ENCODE measurements at places on chromosomes 3 and 15.

DNA sequence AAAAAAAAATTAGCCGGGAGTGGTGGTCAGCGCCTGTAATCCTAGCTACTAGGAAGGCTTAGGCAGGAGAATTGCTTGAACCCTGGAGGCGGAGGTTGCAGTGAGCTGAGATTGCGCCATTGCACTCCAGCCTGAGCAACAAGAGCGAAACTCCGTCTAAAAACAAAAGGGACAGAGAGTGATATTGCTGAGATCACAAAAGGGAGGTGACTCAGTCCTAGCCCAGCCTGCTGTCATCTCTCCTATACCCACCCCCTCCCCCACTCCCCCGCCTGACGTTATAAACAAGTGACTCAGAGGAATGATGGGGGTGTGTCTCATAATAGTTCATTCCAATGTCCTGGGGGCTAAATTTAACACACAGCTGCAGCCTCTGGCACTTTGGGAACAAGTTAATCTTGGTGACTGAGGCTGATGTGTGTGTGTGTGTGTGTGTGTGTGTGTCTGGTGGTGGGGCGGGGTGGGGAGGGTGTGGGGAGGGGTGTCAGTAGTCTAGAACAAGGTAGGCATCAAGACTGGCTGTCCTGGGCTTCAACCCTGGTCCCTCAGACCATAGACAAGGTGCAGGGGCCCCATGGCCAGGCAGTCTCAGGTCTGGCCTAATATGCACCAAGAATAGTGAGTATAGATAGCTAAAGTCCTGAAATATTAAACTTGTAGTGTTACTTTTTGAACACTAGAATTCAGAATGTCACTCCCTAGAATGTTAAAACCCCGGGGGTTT is 1.3 kb upstream of the KLHL40 start:
- peak; percentile 99 for DNase-seq

- no peak for DNase-seq
Observed at GRCh38 chr15:57227899-57228298, 148.4 kb upstream of the CGNL1 start.

- DNase-seq = no peak
Observed at GRCh38 chr3:174859114-174859735, at the start of gene NAALADL2. NAALADL2 (plus strand) TSS chr3:174859334.

DNA sequence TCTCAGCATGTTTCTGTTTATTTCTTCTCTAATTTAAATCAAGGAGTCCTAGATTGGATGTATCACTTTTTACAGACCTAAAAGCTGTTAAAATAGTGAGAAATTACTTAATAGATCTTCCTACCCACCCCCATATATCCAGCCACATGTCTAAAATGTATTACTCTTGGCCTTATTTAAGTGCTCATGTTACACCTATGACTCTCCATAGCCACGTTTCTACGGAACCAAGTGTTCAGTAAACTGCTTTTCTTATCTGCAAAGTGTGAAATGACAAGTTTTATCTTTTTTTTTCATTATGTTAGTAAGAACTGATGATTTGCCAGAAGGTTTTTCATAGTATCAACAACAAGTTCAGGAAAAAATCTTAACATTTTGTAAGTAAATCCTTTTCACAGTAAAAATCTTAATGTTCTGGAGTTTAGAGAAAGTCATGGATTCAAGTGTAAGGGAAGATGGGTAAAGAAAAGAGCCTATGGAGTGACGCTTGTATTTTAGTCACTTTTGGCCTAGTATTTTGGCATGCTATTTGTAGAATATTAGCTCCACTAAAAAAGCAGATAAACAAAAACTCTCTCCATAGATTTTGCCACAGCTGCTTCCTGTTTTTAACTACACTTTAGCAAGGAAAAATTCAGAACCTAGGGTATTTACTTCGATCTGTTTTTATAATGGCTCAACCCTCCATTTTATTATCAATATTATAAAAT is 41.2 kb upstream of the IGSF10 start:
- no peak for DNase-seq

- no peak for DNase-seq
Observed at GRCh38 chr3:98812851-98813374, 49.8 kb downstream of the ST3GAL6 start.

- DNase-seq = no peak
Observed at GRCh38 chr15:95169541-95170459, 938.4 kb downstream of the MCTP2 start.

- DNase-seq = no peak
Observed at GRCh38 chr3:123618768-123619484, 34.1 kb upstream of the HACD2 start.

DNA sequence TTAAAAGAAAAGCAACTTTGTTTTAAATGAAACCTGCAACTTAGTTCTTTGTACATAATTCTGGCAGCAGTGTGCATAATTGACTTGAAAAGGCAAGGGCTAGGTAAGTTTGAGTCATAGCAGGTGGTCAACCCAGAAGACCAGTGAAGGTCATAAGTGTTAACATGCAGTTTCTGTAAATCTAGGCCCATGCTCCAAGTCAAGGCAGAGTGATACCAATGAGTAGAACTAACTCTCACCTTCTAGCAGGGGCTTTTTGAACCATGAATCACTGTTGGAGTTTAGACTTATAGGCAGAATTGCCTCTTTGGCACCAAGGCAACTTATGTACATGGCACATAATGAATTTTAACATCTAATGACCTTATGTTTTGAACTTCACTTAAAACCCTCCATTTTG is 29.5 kb upstream of the IL20RB start:
- no peak for DNase-seq

DNA sequence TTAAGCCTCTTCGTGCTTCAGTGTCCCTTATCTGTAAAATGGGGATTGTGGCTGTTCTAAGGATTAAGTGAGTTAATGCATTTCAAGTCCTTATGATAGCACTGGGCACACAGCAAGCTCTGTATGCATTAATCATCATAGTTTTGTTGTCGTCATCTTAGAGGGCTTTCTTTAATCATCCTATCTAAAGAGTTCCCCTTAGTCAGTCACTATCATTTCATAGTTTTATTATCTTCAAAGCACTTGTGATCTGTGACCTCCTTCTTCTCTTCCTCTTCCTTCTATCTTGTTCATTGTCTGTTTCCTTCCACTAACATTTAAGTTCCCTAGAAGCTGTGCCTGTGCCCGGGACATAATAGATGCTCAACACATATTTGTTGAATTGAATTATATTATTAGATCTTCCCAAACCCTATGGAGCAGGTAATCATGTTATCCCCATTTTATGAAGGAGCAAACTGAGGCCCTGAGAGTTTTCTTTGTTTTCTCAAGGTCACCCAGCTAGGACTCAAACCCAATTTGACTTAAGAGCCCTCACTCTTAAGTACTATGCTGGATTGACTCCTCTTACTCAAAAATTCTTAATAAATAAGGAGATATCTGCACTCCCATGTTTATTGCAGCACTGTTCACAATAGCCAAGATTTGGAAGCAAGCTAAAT is 24.1 kb downstream of the DUOX2 start:
- DNase-seq = no peak

DNA sequence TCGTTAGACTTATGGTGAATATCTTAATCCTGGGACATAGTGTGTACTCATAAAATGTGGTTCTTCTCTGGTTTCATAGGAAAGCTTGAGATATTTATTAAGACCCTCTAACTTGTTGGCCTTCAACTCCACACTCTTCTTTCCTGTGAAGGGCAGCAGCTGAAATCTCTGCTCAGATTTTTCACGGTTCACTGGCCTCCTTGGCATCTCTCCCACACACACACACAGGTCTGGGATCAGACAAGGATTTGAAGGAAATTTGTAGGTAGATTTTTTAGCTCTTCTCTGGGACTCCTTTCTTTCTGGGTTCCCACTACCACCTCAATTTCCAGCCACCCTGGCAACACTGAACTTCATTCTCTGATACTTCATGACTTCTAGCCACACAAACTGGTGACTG is 70.2 kb downstream of the MYRIP start:
- no peak for DNase-seq

DNA sequence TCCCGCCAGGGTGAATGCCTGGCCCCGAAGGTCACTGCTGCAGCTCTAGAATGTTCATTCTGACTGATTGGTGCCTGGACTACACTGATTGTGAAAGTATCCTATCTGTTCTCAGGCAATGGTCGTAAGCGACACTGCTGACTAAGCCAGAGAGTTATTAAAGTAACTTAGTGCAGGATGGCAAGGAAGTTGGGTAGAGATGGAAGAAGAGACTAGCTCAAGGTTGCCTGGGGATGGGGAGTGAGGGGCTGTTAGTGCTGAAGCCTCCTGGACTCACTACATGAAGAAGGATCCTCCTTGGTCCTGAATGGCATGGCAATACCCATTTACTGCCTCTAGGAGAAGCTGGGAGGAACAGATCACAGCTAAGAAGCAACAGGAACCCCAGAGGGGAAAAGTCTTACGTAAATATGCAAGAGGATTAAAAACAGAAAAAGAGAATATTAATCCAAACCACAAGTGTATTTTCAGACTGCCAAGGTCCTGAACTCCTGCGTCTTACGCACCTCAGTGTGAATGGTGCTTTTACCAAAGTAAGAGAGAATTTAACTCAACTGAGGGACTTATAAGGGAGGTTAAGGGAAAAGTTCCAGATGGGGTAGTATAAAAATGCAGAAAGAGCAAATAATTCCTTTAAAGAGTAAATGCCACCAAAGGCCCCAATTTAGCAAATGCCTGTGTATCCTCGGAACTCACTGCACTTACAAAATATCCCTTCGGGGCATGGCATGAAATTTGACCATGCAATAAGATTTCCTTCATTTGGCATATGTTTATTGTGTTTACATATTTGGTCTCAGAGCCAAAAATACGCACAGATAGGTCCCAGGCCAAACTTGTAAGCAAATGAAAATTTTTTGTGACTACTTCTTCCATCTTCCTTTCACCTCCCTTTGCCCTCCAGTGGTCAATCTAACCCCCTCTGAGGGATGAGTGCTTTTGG is 64.0 kb upstream of the DGKG start:
- no peak for DNase-seq

DNA sequence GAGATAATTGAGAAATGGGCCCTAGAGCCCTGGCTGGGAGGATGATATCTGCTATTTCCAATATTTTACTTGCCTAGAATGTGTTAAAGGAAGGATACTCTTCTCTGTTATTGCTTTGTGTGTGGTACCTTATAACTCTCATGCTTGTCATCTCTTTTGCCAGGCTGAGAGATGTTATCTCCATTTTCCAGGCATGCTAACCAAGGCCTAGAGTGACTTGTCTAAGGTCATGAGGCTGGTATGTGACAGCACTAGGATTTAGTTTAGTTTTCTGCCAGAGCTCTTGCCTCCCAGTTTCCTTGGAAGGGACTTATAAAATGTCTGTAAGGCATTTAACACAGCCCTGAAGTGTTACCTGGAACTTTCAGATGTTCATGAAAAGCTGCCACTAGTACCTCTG is 1.4 kb downstream of the CLK3 start:
- DNase-seq = no peak
